GM23248 (cell line): ENCODE measurements at places on chromosomes 2 and 18.
A peak's percentile ranks its signal among the peaks of the same experiment; 100 is the strongest.

GRCh38 chr2:85106489-85107180 is 26.6 kb upstream of the TCF7L1 start:
- DNase-seq, result peak; percentile 70

- peak; percentile 54 for DNase-seq
Observed at GRCh38 chr18:61323951-61324350, 9.3 kb upstream of the CDH20 start.

DNA sequence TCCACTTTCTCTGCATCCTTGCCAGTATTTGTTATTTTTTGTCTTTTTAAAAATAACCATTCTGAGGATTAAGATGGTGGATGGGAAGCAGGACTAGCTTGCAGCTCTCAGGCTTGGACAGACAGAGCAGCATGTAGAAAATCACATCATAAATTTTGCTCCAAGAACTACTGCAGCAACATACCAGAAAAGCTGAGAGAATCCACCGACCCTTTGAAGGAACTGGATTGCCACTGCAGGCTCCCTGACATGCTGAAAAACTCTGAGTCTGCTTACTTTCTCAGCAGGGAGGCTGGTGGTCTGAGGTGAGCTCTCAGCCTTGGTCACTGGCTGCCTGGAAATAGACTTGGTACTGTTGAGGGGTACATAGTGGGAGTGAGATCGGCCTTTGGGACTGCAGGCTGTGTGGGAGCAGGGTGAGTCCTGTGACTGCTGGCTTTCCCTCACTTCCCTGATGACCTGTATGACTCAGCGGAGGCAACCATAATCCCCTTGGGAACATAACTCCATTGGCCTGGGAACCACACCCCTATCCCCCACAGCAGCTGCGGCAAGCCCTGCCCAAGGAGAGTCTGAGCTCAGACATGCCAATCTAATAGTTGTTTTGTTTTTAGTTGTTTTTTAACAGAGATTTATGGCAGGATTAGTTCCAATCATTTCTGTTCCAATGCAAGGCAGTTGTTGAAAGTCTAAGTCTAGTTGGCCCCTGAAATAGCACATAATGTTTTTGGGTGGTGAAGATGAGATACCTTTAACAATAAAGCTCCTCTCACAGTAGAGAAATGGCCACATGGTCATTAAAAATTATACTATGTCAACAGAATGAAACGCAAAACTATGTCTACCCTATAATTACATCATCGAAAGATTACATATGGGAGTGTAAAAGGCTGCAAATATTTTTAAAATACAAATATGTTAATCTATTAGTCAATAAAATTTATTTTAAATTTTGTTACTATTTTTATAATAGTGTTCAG is 414.2 kb upstream of the CHAC2 start:
- peak; percentile 52 for DNase-seq

- DNase-seq, result peak; percentile 39
Observed at GRCh38 chr2:142974288-142975024, 97.0 kb downstream of the KYNU start.
